ENCODE measurements at places on chromosomes 2 and 18. TPM values are rescaled to one million over a fixed set of nuclear protein-coding genes. Genes with fewer than 3 reads are reported as not detected.

The NOL4 gene
- not detected for total RNA-seq

The COMMD1 gene
- total RNA-seq, result 38.4 TPM

The INO80C gene
- 14.7 TPM for total RNA-seq

GRCh38 chr18:62554061-62554815, 31.4 kb downstream of the ZCCHC2 start:
- no peak for DNase-seq

DNA sequence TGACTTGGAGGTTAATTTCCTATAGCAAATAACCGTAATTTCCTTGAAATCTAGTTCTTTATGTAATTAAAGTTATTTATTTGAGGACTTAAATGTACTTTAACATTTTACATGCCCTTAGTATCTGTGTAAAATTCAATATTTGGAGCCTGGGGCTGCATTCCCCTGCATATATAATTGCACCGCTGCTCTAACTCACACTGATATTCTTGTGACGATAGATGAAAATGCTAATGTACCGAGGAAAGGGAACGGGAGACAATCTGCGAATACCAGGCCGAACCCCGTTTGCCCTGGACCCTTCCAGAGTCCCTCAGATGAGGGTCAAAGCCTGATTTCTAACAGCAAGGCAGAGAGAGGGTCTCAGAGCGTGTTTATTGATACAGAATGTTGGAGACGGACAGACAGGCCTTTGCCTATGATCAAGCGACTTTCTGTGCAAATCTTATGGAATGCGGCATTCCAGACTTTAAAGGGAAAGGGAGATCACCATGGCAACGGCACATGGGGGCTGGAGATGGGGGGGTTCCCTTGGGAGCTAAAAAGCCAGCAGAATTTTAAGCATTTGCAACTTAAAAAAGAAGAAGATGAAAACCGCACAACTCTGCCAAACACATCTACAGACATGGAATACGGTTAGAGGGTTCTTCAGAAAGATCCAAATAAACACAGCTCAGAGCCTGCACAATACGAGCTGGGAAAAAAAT, 57.6 kb upstream of the TWIST2 start:
- no peak for DNase-seq
